Activated T-cell treated with anti-CD3 and anti-CD28 coated beads for 48 hours (primary cell): ENCODE measurements at places on chromosomes 2 and 18.
A peak's percentile ranks its signal among the peaks of the same experiment; 100 is the strongest.

DNA sequence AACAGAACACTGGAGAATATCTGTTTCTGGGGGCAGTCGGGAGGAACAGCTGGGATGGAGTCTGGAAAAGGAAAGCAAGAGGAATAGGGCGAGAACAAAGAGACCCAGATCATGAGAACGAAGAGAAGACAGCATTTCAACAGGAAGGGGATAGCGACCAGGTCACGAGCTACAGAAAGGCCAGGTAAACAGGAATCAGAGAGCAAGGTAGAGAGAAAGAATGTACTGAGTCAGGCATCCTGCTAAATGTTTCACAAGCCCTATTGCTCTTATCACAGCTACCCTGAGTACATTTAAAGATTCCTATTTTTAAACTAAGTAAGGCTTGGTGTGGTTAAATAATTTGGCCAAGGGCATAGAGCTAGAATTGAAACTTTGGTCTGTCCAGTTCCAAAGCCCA, 254.9 kb upstream of the RAB12 start:
- no peak for DNase-seq

DNA sequence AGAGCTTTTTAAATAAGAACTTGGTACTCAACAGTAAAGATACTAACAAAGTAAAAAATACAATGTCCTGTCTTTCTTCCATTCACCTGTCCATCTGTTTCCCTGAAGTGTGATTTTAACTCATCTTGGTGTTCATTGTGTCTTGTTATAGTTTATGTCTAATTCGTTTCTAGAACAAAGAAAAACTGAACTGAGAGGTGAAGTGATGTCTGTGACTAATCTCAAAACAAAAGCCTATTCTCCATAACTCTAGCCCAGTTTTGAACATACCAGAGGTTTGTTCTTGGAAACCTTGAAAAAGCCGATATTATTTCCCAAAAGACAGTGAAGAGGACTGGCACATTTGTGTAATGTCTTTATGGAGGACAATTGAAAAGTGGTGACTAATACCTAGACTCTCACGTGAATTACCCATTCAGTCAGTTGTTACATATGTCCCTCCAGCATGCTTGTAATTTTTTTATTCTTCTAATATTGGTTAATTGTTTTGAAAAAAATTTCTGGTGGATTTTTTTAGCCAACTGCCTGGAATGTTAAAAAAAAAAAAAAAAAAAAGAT, 725.8 kb downstream of the SATB2 start:
- DNase-seq: no peak

- DNase-seq: no peak
These were observed 76.3 kb upstream of the GLS start for GRCh38 chr2:190804182-190804795.

DNA sequence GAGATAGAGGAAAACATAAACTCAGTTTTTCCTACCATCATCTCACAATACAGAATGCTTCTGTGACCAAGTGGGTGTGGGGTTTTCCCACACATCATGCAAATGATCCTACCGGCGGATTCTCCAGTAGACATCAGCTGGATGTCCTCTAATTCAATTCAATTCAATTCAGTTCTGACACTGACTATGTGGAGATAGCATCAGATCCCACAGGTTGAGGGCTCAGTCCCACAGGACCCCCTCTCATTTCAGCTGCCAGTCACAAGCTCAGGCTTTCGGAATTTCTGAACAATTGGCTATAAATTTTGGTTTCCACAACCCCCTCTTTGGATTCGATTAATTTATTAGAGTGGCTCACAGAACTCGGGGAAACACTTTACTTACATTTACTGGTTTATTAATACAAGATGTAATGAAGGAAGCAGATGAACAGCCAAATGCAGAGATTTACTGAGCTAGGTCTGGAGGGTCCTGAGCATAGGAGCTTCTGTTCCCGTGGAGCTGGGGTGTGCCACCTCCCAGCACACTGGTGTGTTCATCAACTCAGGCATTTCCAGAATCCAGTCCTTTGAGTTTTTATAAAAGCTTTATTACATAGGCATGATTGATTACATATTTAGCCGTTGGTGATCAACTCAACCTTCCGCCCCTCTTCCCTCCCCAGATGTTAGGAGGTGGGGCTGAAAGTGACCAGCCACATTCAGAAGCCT, 350.1 kb downstream of the MYCN start:
- no peak for DNase-seq

DNA sequence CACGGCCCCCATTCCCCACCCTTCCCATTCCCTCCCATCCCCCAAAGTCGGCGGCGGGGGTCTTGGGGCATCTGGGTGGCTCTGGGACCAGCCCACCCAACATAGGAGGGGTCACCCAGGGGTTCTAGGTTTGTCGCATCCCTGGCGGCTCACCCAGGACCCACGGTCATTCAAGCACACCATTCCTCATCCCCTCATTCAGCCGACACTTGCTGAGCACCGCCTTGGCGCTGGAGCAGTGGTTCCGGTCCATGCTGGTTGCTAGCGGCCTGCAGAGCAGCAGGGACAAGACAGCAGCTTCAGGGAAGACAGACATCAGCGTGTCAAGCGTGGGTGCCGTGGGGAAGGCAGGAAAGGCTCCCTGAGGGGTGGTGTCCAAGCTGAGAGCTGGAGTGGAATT, 50.5 kb upstream of the OTOS start:
- DNase-seq: no peak

DNA sequence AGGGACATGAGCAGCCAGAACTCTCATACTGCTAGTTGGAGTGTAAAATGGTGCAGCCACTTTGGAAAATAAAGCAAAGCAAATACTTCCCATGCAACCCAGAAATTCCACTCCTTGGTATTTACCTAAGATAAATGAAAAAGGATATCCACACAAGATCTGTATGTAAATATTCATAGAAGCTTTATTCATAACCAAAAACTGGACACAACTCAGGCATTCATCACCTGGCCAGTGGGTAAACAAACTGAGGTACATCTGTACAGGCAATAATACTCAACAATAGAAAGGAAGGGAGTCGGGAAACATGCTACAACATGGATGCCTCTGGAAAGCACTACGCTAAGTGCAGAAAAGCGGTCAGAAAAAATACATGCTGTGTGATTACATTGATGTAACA, 2.5 kb upstream of the LOXHD1 start:
- DNase-seq: no peak

DNA sequence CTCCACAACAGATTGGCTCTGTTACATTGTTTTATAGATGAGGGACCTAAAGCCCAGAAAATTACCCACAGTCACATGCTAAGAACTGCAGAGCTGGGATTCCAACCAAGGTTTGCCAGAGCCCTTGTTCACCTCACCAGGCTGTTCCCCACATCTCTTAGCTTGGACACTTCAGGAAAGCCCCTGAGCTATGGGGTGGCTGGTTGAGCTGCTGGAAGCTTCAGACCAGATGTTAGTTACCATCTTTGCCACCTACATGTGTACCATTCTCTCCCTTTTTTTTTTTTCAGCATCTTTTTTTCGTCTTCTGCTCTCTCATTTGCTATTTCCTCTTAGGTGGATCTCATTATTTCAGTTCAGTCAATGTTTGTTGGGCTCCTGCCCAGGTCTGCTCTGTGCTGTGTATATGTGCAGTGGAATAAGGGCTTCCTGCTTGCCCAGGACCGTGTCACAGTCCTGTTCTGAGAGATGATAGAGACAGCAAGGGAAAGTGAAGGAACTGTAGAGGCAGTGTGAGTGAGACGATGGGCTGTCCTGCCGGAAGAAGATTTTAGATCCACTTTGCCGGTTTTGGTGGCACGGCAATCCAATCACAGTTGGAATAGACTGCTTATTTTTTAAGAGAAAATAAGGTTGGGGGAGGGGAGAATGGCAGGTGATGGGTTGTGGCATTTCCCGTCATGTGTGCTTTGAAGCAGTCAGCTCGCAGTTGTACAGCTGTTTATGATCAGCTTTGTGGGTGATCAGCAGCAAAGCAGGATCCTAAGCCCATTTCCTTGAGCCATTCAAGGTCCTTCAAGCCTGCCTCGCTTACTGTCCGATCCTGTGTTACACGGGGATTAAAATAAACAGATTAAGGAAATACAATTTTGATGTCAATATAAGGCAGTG, 152.6 kb downstream of the RTN4 start:
- no peak for DNase-seq

- DNase-seq: peak; percentile 58
These were observed 76.6 kb upstream of the MAP4K3 start for GRCh38 chr2:39513641-39514094.

- no peak for DNase-seq
These were observed 332.2 kb downstream of the SOCS6 start for GRCh38 chr18:70620837-70621612.

DNA sequence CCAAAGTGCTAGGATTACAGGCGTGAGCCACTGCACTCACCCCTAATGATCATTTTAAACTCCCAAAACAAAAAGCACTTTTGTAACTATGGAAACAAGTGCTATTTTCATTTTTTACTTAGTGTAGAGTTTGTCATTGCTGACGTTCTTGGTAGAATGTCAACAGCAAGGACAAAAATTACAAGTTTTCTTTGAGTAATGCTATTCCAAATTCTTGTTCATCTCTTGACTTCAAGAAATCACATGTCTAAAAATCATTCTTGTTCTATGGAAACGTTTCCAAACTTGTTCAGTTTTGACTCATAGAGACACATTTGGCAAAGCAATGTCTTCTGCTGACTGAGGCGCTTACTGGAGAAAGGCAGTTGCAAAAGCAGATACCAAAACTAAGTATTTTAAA, 82.6 kb downstream of the MBP start:
- no peak for DNase-seq

- DNase-seq: no peak
These were observed 230.2 kb downstream of the ZNF516 start for GRCh38 chr18:76264876-76265250.

GRCh38 chr2:95303191-95303919, 6.2 kb downstream of the KCNIP3 start:
- no peak for DNase-seq

GRCh38 chr2:239457586-239458445, 57.0 kb upstream of the HDAC4 start:
- DNase-seq: no peak

GRCh38 chr2:147937744-147938349, 82.7 kb downstream of the ORC4 start:
- DNase-seq: no peak

DNA sequence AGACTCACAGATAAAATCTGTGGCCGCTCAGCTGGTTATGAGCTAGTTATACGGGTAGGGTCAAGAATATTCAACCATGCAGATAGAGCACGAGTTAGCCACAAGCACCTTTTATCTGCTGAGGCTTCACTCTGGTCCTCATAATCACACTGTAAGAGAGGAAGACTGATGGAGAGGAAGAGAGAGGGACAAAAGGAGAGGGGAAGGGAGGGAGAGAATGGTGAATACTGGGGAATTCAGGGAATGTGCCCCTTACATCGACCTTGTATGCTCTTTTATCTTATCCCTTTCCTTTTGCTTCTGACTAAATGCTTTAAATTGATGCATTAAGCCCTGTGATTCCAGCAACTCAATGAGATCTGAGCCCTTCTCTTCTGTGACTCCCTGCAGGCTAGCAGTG, 333.1 kb downstream of the DSEL start:
- no peak for DNase-seq

- DNase-seq: peak; percentile 1
These were observed 4.1 kb upstream of the GORASP2 start for GRCh38 chr2:170924969-170925368.

GRCh38 chr2:236661061-236661761, 91.6 kb downstream of the ACKR3 start:
- DNase-seq: no peak

GRCh38 chr2:123359636-123360035, 665.5 kb upstream of the CNTNAP5 start:
- DNase-seq: no peak

GRCh38 chr18:32445846-32446245, 24.8 kb downstream of the GAREM1 start:
- no peak for DNase-seq

- no peak for DNase-seq
These were observed 104.7 kb upstream of the CNGA3 start for GRCh38 chr2:98241592-98241991.

GRCh38 chr2:63484481-63484880, 103.8 kb downstream of the WDPCP start:
- no peak for DNase-seq
